ENCODE measurements at places on chromosomes 5 and 9.

DNA sequence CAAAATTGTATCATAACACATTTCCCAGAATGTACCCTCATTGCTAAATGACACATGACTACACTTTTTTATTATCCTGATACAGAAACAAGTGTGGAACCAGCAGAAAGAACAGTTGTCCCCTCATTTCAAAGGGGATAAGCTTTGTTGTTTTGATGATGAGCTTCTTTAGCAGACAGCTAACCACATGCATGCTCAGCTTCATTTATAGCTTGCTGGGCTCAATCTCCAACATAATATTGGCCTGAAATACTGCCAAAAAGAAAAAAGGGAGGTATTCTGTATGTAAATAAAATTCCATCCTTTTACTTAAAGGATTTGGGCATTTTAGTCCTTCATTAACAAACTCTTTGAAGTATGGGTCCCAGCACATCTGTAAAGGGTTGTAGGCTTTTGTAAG, 120.4 kb downstream of the SPATA31D1 start:
- no peak for DNase-seq

GRCh38 chr9:117335837-117336433, 78.9 kb downstream of the ASTN2 start:
- peak; percentile 78 for DNase-seq

- no peak for DNase-seq
Observed at GRCh38 chr5:149886060-149886459, 58.5 kb downstream of the PDE6A start.

DNA sequence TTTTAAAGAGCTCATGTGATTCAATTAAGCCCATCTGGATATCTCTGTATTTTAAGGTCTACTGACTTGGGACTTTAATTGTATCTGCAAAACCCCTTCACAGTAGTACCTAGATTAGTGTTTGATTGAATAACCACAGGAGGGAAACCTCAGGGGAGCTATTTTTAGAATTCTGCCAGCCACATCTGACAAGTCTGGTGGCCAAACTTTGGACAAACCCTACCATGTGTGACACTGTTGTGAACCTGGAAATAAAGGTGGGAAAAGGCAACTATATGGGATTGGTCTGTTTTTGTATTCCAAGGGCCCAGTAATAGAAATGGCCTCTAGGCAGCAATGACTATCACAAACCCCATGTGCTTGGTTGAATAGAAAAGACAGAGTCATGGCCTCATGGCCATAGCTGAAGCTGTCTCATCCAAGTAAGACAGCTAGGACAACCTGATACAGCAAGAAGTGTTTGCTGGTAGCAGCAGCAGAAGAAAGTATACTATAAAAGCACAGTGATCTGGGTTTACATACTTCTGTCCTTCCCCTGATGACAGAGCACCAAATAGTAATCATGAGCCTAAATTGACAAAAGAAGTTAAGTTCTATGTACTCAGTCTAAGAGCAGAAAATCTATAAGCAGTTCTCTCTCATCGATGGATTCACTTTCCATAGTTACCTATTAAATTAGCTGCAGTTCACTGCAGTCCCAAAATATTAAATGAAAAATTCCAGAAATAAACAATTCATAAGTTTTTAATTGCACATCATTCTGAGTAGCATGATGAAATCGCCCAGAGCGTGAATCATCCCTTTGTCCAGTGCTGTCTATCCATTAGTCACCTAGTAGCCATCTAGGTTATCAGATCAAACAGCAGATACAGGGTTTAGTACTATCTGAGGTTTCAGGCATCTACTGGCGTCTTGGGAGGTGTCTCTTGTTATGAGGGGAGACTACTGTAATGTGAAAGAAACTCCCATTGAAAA, 189.8 kb downstream of the ARHGAP26 start:
- peak; percentile 84 for DNase-seq

DNA sequence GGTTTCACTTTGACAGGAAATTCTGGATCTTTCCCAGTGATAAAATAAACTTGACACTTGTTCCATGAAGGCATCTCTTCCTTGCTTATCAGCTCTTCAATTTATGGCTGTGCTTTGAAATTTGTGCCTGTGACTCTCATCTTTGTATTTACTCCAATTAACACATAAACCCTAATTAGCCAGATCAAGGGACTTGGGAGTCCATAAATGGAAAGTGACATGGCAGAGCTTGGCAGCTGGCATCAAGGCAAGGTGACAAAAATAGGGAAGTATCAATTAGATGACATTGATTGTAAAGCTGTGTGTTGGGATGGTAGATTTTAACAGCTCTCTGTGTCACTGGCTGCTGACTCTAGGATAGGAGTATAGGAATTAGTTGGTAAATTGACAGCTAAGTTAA, 133.9 kb downstream of the PBX3 start:
- DNase-seq: no peak

DNA sequence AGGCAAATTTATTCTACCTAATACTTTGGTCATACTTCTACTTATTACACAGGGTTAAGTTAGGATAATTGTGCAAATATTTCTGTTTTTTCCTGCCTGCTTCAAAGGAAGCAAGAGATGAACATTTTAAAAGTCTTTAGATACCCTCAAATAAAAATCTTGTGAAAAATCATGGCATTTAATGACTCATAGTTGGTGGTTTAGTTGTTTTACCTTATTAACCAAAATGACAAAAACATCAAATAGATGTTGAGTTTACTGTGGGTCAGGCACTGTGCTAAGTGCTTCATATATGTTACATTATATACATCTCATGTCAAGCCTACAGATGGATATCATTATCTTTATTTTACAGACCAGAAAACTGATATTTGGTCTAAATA, 54.4 kb downstream of the ZNF474 start:
- DNase-seq: no peak

- DNase-seq: no peak
Observed at GRCh38 chr9:107704774-107705173, 215.2 kb upstream of the KLF4 start.
